ENCODE measurements at places on chromosomes 1 and 21. TPM values are rescaled to one million over a fixed set of nuclear protein-coding genes. Genes with fewer than 3 reads are reported as not detected.
A peak's percentile ranks its signal among the peaks of the same experiment; 100 is the strongest.

ATAD3B gene
- total RNA-seq = 11.4 TPM

SGIP1 gene
- total RNA-seq = 20.2 TPM

PPIE gene
- total RNA-seq = 42.6 TPM

OR10Z1 gene
- not detected for total RNA-seq

DNA sequence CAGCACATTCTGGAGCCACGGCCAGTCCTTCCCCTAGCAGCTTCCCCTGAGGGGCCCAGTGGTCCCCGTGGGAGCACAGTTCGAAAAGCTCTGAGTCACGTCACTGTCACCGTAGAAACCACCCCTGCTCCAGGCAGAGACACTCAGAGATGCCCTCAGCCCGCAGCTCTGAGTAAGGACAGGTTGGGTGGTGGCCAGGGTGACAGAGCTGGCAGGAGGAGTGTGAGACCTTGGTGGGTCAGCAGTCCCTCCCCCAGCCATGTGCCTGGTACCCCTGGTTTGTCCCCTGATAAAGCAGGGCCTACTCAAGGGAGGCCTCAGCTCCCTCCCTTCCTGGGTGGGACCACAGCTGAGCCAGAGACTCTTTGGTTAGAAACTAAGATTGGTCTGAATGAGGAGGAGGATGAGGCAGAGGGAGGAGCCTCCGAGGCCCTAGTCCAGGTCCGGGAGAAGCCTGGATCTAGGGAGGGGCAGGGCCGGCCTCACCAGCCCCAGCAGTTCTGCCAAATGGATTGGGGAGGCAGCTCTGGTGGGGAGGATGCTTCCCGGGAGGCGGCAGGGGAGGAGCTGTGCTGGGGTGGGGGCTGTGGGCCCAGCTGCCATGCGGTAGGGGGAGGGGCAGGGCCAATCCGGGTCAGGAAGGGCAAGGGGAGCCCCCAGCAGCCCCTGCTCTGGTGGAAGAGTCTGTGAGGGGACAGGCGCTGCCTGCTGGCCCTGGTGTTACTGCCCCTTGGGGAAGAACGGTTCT lies 55.2 kb downstream of the SLC9A1 start:
- no peaks in the 10 kb centered on the region for H3K27me3 ChIP-seq
- H3K27ac ChIP-seq = peak overlapping the region; percentile 95
- H3K36me3 ChIP-seq = no peaks in the 10 kb centered on the region

DNA sequence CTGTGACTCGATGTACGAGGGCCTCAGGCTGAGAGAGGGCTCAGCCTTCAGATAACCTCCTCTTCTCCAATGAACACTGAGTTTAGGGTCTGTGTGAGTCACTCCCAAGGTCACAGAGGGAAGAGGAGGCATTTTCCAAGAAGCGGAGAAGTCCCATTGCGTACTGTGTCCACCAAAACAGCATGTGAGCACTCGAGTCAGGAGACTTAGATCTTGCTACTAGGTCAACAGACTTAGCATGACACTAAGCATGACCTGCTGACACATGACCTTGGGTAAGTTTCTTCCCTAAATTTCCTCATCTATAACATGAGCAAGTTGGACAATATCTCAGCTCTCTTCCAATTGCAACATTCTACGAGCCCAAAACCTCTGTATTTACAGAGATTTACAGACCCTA lies 68.0 kb downstream of the PLPP3 start:
- no peaks in the 10 kb centered on the region for H3K36me3 ChIP-seq
- H3K27me3 ChIP-seq = no peaks in the 10 kb centered on the region
- peak overlapping the region; percentile 91 for H3K27ac ChIP-seq
- H3K4me3 ChIP-seq = no peak overlapping the region
- H3K4me1 ChIP-seq = peaks cover 51% of the 10 kb centered on the region
- no peak for DNase-seq

DNA sequence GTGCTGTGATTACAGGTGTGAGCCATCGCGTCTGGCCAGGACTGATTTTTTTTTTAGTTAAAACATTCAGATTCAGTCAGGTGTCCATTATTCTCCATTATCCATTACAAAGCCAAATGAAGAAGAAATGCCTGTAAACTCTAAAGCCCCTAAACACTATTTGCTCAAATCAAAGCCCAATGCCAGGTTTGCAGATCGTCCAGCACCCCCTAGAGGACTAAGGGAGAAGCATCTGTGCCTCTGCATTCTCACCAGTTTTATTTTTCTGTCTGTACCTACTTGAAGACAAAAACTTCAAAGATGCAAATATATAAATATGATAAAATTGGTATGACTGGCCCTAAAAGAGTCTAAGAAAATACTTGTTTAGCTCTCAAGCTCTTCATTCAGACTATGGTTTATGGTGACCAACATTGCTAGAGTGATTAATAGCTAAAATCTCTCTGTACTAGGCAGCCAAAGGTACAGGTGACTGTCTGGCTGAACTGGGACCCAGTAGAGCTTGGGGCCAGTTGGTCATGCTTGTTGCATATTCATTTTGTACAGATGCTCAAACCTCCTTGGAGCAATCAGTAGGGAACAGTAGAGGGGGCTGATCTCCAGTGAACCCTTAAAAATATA lies 138.4 kb downstream of the SYT2 start:
- peak; percentile 61 for DNase-seq
- H3K27me3 ChIP-seq = no peaks in the 10 kb centered on the region
- H3K36me3 ChIP-seq = no peaks in the 10 kb centered on the region
- no peak overlapping the region for H3K4me3 ChIP-seq
- H3K4me1 ChIP-seq = peaks cover 16% of the 10 kb centered on the region

- no peak overlapping the region for H3K4me3 ChIP-seq
- H3K27me3 ChIP-seq = no peaks in the 10 kb centered on the region
- H3K27ac ChIP-seq = no peak overlapping the region
Measured at GRCh38 chr1:221816899-221817298, 75.0 kb upstream of the DUSP10 start.

DNA sequence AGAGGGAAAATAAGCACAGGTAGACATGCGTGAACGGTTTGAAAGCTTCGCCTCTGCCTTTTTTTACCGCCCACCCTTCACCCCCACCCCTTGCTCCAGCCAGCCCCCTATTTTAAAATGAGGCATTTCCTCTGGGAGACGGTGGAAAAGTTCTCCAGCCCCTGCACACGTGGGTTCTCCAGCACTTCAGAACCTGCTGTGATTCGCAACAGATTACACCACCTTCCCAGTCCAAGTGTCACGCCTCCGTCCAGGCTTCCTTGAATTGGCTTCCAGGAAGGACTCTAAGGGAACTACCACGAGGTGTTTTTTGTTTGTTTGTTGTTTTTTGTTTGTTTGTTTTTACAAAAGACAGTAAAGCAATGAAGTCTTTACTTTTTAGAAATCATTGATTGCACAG lies 2.6 kb downstream of the LRRC7 start:
- no peaks in the 10 kb centered on the region for H3K36me3 ChIP-seq
- peak; percentile 13 for DNase-seq
- peaks cover 4% of the 10 kb centered on the region for H3K4me1 ChIP-seq
- H3K27ac ChIP-seq = no peak overlapping the region

GRCh38 chr1:178609015-178609414 lies 96.1 kb downstream of the TEX35 start:
- no peaks in the 10 kb centered on the region for H3K36me3 ChIP-seq
- no peaks in the 10 kb centered on the region for H3K27me3 ChIP-seq
- H3K4me1 ChIP-seq = no peaks in the 10 kb centered on the region
- H3K27ac ChIP-seq = peak overlapping the region; percentile 53
- no peak for DNase-seq
- no peak overlapping the region for H3K4me3 ChIP-seq

GRCh38 chr1:41511239-41511540 lies 26.7 kb upstream of the EDN2 start:
- no peaks in the 10 kb centered on the region for H3K27me3 ChIP-seq
- no peak for DNase-seq
- H3K4me1 ChIP-seq = peaks cover 18% of the 10 kb centered on the region

- DNase-seq = no peak
- H3K4me3 ChIP-seq = no peak overlapping the region
- no peaks in the 10 kb centered on the region for H3K27me3 ChIP-seq
- H3K4me1 ChIP-seq = no peaks in the 10 kb centered on the region
- H3K27ac ChIP-seq = no peak overlapping the region
Measured at GRCh38 chr1:17995480-17995879, 112.1 kb upstream of the IGSF21 start.

GRCh38 chr1:220889848-220890287 lies 10.6 kb downstream of the HLX start:
- H3K27me3 ChIP-seq = peaks cover 100% of the 10 kb centered on the region
- DNase-seq = no peak
- no peak overlapping the region for H3K27ac ChIP-seq
- H3K36me3 ChIP-seq = no peaks in the 10 kb centered on the region

GRCh38 chr1:88985032-88985431 lies 7.4 kb downstream of the KYAT3 start:
- no peak overlapping the region for H3K4me3 ChIP-seq
- DNase-seq = peak; percentile 48
- H3K27ac ChIP-seq = peak overlapping the region; percentile 81
- peaks cover 23% of the 10 kb centered on the region for H3K4me1 ChIP-seq

DNA sequence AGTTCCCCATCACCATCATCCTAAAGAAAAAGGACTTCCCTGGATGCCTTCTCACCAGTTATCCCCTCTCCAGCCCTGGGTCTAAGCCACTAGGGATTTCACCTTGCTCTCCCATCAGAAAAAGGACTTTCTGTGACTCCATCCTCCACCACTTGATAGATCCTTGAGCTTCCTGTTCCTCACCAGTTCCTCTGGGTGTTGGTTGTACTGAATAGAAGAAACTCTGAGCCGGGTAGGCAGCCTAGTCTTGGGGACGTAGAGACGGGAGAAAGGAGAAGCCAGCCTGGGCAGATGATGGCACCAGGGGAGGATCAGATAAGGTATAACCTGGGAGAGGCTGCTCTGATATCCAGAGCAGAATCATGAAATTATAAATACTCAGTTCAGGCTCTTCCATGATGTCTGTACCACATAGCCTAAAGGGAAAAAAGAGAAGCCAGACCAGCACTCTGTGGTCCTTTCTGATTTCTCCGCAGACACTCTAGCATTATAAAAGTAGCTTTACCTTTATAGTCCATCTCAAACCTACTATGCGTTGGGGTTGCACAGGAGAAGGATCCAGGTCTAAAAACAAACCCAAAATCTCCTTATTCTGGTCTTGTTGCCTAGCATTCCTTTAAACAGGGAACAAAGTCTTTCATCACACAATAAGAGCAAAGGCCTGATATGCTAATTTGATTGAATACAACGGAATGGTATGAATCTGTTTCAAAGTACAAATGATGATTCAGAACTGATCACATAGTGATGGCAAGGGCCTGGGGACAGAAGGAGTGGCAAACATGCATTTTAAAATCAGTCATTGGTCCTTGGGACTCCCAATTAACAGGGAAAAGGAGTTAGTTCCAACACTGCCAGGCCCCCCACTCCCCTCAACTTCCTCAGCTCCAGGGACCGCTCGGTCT lies 1.2 kb upstream of the CD34 start:
- no peaks in the 10 kb centered on the region for H3K36me3 ChIP-seq
- no peak overlapping the region for H3K27ac ChIP-seq
- H3K27me3 ChIP-seq = peaks cover 40% of the 10 kb centered on the region
- no peaks in the 10 kb centered on the region for H3K4me1 ChIP-seq
- no peak overlapping the region for H3K4me3 ChIP-seq

GRCh38 chr1:46521414-46521813 lies 30.0 kb downstream of the KNCN start:
- DNase-seq = no peak
- H3K4me1 ChIP-seq = peaks cover 20% of the 10 kb centered on the region
- H3K27me3 ChIP-seq = peaks cover 26% of the 10 kb centered on the region
- no peak overlapping the region for H3K4me3 ChIP-seq
- no peak overlapping the region for H3K27ac ChIP-seq
- no peaks in the 10 kb centered on the region for H3K36me3 ChIP-seq

All from hepatocyte (in vitro differentiated cells).